Fibroblast of mammary gland (primary cell): ENCODE measurements at places on chromosomes 16 and 17.

- DNase-seq, result no peak
Observed at GRCh38 chr16:49574826-49575225, 201.2 kb downstream of the C16orf78 start.

DNA sequence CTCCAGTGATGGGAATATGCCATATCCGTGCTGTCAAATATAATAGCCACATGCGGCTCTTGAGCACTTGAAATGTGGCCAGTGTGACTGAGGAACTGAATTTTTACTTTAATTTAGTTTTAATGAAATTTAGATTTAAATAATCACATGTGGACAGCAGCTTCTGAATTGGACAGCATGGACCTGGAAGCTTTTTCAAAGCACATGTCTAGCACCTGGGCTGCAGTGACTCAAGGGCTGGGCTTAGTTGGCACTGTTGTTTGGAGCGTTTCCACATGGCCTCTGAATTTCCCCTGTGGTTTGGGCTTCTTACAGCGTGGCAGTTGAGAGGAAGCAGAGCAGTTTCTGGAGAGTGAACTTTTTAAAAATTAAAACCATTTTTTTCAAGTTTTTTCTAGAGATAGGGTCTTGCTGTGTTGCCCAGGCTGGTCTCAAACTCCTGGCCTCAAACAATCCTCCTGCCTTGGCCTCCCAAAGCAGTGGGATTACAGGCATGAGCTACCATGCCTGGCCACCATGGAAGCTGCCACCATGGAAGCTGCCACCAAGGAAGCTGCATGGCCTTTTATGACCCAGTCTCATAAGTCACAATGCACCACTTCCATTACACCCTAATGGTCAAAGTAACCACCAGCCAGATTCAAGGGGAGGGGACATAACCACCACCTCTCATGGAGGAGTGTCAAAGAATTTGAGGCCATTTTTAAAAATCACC is 6.7 kb upstream of the TOB1 start:
- peak; percentile 90 for DNase-seq

GRCh38 chr16:21224800-21225199 is 8.7 kb upstream of the ANKS4B start:
- DNase-seq, result no peak

DNA sequence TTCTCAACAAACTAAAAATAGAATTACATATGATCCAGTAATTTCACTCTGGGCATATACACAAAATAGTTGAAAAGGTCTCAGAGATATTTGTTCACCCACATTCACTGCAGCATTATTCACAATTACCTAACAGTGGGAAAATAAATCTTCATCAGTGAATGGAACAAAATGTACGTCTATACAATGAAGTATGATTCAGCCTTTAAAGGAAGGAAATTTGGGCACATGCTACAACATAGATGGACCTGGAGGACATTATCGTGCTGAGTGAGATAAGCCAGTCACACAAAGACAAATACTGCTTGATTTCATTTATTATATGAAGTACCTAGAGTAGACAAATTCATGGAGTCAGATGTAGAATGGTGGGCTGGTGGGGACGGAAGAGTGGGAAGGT is 47.0 kb downstream of the MFSD11 start:
- DNase-seq, result peak; percentile 25

GRCh38 chr16:55478827-55479429 is at the start of gene MMP2:
Gene MMP2, plus strand, starts transcription at chr16:55479198. Its CDS starts 282 bp downstream, at chr16:55479480.
- DNase-seq, result peak; percentile 81

GRCh38 chr16:57623251-57624043 is 5.0 kb upstream of the ADGRG1 start:
- DNase-seq, result peak; percentile 54

- DNase-seq, result peak; percentile 67
Observed at GRCh38 chr17:78313735-78314648, 45.9 kb downstream of the SOCS3 start.

DNA sequence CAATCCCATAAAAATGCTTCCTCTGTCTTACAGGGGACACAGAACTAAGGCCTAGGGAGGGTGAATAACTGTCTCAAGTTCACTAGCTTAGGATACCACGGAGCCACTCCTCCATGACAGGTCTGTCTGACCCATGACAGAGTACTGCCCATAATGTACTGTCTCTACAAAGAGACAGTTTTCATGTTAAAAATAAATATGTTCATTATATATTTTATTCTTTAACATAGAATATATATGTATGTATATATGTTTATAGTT is 28.3 kb upstream of the DYNLRB2 start:
- no peak for DNase-seq

GRCh38 chr17:63405741-63406261 is 40.3 kb downstream of the CYB561 start:
- DNase-seq, result peak; percentile 93

- no peak for DNase-seq
Observed at GRCh38 chr17:50866950-50867362, 802 bp upstream of the TOB1 start.

- no peak for DNase-seq
Observed at GRCh38 chr17:76670020-76670717, 26.6 kb upstream of the ST6GALNAC1 start.

DNA sequence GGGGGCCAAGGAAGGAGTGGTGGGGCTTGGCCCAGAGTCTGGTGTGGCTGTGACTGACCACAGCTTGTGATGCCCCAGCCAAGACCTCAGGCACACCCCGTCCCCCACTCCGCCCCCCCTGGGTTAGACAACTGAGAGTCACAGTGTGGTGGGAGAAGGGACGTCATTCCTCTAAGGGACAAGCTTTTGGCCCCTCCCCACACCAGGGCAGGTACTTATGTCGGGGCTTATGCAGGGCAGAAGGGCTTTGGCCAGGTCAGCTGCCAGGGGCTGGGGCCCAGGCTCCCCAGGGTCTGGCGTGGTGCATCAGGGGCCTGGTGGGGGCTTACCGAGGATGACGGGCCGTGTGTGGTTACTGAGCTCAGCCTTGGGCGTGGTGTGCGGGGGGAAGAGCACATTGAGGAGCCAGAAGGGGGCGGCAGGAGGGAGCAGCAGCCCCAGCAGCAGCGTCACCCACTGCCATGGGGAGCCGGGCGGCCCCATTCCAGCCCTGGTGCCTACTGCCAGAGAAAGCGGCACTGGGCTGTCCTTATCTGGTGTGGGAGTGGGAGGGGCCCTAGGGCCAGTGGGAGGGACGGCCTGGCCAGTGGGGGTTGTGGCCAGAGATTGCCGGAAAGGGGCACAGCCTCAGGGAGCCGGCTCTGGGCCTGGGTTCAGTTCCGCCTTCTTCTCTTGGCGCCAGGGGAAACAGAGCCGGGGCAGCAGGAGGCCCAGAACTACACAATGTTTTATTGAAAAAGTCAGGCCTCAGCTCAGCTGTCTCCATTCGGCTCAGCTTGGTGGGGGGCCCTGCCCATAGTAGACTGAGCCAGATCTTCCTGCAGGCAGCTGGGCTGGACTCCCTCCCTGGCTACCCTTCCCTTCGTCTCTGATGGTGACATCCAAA is at the start of gene LCAT:
TSS of gene LCAT (minus strand) at position 502 of the 886 bp plus-strand sequence. CDS start at position 483, 19 bp downstream.
- peak; percentile 39 for DNase-seq

DNA sequence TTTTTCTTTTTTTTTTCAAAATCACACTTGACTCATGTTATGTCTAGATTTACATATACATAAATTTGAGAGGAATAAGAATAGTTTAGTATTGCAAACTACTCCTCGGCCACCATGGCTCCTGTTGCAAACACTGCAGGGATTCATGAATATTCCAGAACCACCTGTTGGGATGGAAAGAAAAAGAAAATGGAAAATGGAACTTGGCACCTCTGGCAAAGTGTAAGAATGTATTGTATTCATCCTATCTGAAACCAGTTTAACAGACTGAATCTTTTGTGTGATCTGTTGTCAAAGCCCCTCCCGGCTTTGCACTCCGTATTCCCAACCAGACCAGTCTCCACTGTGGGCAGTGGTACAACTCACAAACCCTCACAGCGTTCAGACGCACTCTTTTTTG is 124.4 kb downstream of the SPECC1 start:
- DNase-seq, result no peak

GRCh38 chr17:58665946-58666857 is 25.6 kb downstream of the TEX14 start:
- DNase-seq, result no peak

- no peak for DNase-seq
Observed at GRCh38 chr16:66325717-66326376, 40.6 kb upstream of the CDH5 start.

DNA sequence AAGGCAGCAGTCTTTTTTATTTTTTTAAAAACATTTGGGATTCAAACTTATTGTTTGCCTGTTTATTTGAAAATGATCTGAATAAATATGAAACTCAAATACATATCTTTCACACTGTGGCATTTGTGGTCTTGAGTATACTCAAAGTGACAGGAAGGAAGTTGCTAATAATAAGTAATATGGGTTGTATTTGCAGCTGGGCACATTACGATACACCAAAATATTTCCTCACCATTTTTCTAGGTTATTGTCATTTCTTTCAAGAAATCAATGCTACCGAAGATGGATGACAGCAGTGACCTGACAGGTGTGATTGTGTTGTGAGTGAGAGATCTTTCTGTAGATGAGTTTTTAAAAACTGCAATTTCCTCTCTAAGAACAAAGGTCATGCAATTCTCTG is 665.7 kb downstream of the CDH8 start:
- no peak for DNase-seq

GRCh38 chr17:10726196-10726595 is 3.6 kb downstream of the TMEM220 start:
- no peak for DNase-seq

DNA sequence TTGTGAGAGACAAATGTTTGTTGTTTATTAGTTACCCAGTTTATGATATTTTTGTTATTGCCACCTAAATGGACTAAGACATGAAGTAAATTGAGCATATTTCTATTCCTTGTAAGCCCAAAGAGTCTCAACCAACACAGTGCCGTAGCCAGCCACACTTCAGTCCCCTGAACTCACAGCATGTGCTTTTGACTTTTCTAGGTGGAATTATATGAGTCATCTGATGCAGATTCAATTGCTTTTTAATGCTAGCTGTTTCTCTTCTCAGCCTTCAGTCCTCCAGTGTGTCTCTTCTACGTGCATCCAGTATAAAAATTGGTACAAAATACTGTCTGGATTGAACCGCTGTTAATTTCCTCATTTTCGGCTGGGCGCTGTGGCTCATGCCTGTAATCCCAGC is 39.0 kb downstream of the IQCK start:
- peak; percentile 11 for DNase-seq

GRCh38 chr16:18969050-18969854 is 14.5 kb upstream of the TMC7 start:
- DNase-seq, result peak; percentile 77

- no peak for DNase-seq
Observed at GRCh38 chr16:79172976-79173500, 427.5 kb downstream of the MAF start.

DNA sequence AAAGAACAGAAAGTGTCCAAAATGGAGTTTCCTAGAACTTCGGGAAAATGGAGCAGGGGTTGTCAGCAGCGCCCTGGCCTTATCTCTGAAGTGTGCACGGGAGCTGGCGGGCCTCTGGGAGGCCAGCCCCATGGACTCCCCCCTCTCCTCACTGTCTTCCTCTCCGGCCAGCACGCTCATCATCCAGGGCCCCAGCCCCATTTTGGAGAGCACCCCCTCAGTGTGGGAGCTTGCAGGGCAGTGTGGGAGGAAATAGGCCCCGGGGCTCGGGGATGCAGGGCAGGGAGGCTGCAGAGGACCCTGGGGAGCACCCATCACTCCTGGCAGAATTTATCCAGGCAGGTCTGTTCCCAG is 4.9 kb upstream of the PABPN1L start:
- DNase-seq, result no peak

DNA sequence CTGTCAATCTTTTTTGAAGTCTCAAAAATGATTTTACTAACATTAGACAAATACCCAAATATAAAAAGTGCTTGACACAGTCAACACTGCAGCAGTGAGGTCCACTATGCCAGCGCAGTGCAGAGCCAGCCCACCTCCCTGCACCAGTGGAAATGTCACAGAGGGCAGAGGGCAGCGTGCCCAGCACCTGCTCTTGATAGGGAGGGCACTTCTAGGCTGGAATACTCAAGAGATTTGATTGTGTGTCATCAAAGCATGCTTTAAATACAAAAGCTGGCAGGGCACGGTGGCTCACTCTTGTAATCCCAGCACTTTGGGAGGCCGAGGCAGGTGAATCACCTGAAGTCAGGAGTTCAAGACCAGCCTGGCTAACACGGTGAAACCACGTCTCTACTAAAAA is 136.0 kb downstream of the ANKRD11 start:
- DNase-seq, result no peak

GRCh38 chr16:10579575-10579964 is 828 bp downstream of the EMP2 start:
- no peak for DNase-seq

DNA sequence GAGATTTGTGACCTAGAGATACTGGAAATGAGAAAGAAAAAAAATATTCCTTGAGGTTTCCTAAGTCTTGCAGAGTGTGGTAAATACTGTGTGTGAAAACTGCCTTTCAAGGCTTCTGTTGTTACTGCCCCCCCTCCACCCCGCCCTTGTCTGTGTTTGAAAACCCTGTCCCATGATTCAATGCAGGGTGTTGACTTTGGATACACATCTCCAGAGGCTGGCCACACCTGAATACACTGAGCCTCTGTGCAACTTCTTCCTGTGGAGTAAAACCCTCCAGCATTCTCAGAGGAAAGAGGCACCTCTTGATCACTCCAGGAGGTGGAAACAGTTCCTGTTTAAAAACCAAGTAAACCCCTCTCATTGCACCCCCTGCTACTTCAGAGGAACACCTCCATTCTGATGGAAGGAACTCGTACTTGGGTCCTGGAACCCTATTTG is 123.0 kb upstream of the CACNG5 start:
- no peak for DNase-seq

DNA sequence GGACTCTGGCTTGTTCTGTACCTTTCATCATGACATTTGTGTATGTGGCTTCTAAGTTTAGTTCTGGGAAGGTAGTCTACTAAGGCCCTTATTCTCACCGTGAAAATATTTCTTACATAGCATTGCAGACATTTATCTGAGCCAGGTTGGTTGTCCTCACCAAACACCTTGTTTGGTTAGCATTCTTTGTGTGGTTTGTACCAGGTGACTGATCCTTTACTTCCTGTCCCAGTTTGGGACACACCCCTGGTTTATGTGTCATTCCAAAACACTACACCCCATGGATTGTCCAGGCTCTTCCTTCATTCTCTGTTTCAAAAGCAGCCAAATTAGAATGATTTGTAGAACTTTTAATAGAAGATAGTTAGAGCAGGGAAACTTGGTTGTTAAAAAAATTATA is 23.2 kb upstream of the DUSP14 start:
- DNase-seq, result no peak

- no peak for DNase-seq
Observed at GRCh38 chr17:78802008-78802407, 19.9 kb upstream of the CYTH1 start.

- peak; percentile 32 for DNase-seq
Observed at GRCh38 chr16:48911700-48912099, 301.7 kb upstream of the N4BP1 start.

GRCh38 chr17:82917699-82918345 is 78.0 kb upstream of the ZNF750 start:
- DNase-seq, result no peak

- peak; percentile 14 for DNase-seq
Observed at GRCh38 chr17:4234401-4234800, 29.4 kb downstream of the ANKFY1 start.

GRCh38 chr16:29662729-29663015 is 375 bp upstream of the SPN start:
- DNase-seq, result no peak
